Stimulated activated CD4-positive, alpha-beta T cell treated with anti-CD3 and anti-CD28 coated beads, Interleukin-2, amount 100 ng/mL, for 24 hours (primary cell): ENCODE measurements at places on chromosomes 3 and 15.

DNA sequence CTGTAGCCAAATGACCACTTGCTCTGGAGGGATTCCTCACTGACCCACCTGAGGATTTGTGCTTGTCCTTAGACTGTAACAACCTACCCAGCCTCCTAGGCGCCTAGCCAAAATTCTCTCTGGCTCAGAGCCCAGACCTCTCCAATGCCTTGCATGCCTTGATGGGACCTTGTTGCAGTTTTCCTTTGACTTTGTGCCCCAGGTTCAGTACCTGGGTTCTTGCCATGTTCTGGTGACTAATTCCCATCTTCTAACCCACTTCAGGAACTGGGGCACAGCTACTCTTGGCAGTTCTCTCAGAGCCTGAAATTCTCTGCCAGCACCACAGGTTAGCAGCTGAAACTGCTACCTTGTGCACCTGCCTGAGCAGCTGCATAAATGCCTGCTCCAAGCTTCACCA is 27.0 kb upstream of the UBE3A start:
- no peak for DNase-seq

DNA sequence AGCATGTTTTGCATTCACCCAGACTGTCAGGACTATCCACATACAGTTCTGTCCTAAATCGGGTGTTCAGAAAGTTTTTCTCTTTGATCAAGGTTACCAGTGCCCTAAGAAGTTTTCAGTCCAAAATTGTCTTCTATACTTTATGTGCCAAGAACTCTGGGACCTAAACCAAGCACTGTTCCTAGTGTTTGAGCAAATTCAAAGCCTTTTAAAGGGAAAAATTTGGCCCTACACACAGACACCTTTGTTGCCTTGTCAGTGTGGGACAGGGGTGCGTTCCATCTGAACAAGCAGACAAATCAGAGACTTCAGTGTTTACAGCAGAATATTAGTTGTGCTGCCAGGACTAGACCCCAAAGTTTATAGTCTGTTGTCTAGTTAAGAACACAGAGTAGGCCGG is 50.6 kb downstream of the DGKG start:
- no peak for DNase-seq

DNA sequence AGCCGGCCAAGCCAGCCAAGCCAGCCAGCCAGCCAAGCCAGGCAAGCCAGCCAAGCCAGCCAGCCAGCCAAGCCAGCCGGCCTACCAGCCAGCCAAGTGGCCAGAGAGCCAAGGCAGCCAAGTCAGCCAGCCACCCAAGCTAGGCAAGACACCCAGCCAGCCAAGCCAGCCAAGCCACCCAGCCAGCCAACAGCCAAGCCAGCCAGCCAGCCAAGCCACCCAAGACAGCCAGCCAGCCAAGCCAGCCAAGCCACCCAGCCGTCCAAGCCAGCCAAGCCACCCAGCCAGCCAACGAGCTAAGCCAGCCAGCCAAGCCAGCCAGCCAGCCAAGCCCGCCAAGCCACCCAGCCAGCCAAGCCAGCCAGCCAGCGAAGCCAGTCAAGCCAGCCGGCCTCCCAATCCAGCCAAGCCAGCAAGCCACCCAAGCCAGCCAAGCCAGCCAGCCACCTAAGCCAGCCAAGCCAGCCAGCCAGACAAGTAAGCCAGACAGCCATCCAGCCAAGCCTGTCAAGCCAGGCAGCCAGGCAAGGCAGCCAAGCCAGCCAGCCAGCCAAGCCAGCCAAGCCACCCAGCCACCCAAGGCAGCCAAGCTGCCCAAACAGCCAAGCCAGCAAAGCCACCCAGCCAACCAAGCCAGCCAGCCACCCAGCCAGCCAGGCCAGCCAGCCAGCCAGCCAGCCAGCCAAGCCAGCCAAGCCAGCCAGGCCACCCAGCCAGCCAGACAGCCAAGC is 200.5 kb downstream of the GOLGA6L6 start:
- DNase-seq = no peak

GRCh38 chr15:50061503-50061902 is 57.5 kb downstream of the ATP8B4 start:
- no peak for DNase-seq

- no peak for DNase-seq
Measured at GRCh38 chr15:44482090-44482489, 54.7 kb downstream of the CTDSPL2 start.

DNA sequence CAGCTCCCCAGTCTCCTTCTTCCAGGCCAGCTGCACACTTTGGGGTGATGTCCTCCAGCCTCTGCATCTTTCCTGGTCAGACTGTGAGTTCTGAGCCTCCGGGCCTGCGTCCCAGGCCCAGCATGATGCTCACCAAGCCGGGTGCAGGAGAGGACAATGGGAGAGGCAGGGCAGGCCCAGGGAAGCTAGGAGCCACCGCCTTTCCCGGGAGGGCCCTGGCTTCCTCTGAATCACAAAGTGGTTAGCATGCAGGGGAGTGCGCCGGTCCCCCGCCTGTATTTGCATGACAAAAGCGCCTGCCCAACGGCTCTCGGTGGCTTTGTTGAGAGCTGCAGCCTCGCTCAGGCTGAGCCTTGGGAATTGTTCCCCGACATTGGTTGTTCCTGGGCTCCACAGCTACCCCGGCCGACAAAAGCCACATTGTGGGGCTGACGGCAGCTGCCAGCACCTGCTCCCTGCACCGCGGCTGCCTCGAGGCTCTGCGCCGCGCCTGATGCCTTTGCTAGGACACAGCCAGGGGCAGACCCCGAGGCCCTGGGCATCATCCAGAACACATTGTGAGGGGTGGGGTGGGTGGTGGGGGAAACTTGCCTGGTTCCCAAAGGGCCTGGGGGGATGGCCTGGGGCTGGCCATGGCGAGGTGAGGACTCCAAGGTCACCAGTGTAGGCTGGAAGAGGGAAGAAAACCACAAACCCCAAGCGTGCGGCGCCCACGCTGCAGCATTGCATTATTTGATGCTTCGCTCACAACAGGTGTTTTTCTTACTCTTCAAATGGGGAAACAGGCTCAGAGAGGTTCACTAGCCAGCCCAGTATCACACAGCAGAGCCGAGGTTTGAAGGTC is 20.0 kb upstream of the KLF13 start:
- DNase-seq = no peak

- no peak for DNase-seq
Measured at GRCh38 chr15:59447367-59447766, 9.4 kb downstream of the FAM81A start.

DNA sequence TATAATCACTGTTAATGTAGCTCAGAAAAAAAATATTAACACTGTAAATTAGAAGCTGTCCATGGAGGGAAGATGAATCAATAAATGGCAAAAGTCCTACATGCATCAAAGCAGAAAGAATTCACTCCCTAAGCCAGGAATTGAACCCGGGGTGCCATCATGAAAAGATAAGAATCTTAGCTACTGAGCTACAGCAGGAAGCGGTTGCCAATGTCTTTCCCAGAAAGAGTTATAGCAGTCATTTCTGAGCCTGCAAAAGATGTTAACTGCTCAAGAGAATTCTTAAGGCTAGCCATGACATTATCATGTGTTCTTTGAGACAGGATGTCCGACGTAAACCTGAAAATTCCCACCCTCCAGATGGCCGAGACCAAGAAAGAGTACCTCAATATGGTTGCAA is 47.4 kb upstream of the MKRN3 start:
- no peak for DNase-seq

DNA sequence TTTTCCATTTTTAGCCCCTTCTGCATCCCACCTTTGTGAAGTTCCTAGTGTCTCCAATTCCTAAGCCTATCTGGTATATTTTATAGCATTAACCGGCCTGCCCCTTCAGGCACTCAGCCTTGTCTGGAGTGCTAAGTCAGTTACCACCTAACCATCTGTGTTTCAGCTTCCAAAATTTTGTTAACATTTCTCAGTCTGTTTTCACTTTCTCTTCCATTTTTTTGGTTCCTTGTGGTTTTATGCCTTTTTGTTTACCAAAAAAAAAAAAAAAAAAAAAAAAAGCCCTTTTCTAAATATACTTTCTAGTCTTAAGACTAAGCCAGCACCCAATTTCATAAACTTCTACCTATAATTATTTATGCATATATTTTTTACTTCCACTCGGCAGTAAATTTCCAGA is 92.4 kb downstream of the CSNK1G1 start:
- DNase-seq = no peak

- no peak for DNase-seq
Measured at GRCh38 chr3:34890247-34890646, 749.1 kb upstream of the ARPP21 start.

DNA sequence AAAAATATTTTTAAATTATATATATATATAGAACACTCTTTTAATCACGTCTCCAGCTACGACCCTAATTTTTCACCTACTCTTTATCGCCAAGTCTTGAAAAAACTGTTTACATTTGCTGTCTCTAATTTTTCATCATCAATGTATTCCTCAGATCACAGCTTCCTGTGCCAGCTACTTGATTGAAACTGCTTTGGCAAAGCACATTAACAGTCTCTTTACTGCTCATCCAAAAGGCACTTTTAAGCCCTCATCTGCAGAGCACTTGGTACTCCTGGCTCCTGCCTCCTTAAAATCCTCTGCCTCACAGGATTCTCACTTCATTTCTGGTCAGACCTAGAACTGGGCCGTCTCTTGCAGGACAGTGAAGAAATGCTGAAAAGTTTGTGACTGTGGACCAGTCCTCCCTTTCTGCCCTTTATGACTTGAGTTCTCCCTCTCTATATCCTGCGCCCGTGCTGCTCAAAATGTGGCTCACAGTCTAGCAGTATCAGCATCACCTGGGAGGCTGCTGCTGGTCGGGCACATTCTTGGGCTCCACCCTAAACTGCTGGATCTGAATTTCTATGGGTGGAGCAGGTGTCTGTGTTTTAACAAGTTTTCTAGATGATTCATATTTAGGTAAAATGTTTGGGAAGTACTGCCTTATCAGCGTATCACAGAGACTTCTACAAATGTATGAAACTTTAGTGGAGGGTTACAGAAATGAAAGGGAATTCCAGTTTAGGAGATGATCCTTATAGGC is 196.8 kb downstream of the ADAMTSL3 start:
- DNase-seq = no peak

DNA sequence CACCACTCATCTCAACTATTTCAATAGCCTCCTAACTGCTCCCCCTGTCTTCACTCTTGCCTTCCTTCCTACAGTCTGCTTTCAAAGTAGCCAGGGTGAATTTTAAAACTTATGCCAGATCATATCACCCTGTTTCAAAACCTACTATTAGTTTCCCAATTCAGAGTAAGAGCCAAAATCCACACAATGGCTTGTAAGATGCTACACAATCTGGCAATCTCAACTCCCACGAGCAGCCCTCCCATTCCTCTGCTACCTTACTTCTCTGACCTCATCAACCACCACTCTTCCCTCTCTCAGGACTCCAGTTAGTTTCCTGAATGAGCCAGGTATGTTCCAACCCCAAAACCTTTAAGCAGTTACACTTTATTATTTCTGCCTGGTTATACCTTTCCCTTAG is 62.5 kb downstream of the VPS13C start:
- DNase-seq = no peak

- DNase-seq = no peak
Measured at GRCh38 chr3:127065561-127066290, 82.8 kb downstream of the PLXNA1 start.
